ENCODE measurements at places on chromosomes 2 and 18.

- no peak for DNase-seq
These were observed 205.8 kb upstream of the NCKAP5 start for GRCh38 chr2:133773854-133774653.

GRCh38 chr18:56374007-56374655, 264.3 kb downstream of the TXNL1 start:
- no peak for DNase-seq

DNA sequence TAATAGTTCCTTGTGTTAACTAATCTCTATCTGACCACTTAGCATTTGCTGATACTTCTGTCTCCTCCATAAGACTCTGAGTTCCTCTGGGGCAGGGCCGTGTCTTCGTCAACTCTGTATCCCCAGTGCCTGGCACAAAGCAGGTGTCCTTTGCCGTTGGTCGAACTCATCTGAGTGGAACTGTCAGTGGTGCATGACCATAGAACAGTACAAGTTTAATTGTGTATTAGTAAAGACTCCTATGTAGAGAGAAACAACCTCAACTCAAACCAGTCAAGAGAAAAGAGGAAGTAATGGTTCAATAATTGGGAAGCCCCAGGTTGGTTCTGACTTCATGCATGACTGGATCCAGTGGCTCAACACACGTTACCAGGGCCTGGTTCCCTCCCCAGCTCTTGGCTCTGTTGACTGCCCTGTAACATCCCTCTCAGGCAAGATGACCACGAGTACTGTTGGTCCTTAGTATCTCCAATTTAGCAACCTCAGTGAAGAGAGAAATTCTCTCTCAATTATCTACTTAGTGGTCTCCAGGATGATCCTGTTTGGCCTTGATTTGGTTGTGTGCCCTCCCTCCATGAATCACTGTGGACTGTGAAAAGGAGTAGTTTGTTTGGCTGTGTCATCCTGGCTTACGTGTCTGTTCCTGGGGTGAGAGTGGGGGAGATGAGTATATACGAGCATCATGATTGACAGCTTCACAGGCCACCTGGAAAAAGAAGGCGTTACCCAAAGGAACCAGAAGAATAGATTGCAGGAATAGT, 58.5 kb upstream of the MSH6 start:
- peak; percentile 76 for DNase-seq

DNA sequence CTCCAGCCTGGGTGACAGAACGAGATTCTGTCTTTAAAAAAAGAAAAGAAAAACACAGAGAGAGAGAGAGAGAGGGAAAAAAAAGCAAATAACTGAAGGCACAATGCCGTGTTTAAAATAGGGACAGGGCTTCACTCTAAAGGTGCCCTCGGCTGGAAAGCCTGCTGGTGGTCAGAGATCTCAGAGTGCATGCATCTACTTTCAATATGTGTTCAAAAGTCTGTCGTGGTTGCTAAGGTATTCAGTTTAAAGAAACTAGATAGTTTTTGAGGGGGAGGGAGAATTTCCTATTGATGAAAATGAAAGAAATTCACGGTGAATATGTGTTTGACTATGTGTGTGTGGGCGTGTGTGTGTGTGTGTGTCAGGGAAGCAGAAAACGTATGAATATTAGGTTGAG, 11.0 kb upstream of the CBLN2 start:
- DNase-seq: no peak

GRCh38 chr18:74310411-74310810, 5.2 kb upstream of the C18orf63 start:
- no peak for DNase-seq

- DNase-seq: no peak
These were observed 73.4 kb downstream of the RPRM start for GRCh38 chr2:153405196-153405595.

DNA sequence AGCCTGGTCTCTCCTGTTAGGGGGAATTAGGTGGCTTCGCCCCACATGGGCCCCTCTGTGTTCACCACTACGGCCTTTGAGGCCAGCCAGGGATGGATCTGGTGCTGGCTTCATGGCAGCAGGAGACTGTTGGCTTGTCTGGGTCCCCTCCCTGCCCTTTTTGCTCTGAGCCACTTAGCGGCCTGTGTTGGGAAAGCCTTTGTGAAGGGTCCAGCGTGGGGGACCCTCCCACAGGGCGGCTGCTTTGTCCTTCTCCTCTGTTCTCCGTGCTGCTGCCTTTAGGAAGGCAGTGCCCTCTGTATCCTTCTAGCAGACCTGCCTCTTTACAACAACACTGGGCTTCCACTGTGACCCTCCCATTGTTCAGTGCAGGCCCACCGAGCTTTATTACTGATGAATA, 118.4 kb downstream of the TSN start:
- DNase-seq: no peak

GRCh38 chr2:27664154-27664574, 475 bp downstream of the SLC4A1AP start:
- peak; percentile 63 for DNase-seq

GRCh38 chr2:44598330-44599119, 236.8 kb downstream of the CAMKMT start:
- DNase-seq: no peak

- no peak for DNase-seq
These were observed 28.9 kb upstream of the GALR1 start for GRCh38 chr18:77220726-77221125.

Data from germinal center (tissue), 1 donor.